Neuronal stem cell (in vitro differentiated cells): ENCODE measurements at places on chromosomes 6 and 20.

GRCh38 chr6:83432636-83433035 is 1.8 kb upstream of the ME1 start:
- no peaks in the 10 kb centered on the region for H3K27me3 ChIP-seq
- no peaks in the 10 kb centered on the region for H3K36me3 ChIP-seq
- no peak overlapping the region for H3K27ac ChIP-seq
- no peak overlapping the region for H3K4me3 ChIP-seq
- peaks cover 8% of the 10 kb centered on the region for H3K4me1 ChIP-seq
- DNase-seq = no peak

- H3K27me3 ChIP-seq = no peaks in the 10 kb centered on the region
- DNase-seq = no peak
- no peak overlapping the region for H3K27ac ChIP-seq
- no peak overlapping the region for H3K4me3 ChIP-seq
- no peaks in the 10 kb centered on the region for H3K36me3 ChIP-seq
Observed at GRCh38 chr20:29443819-29444218, 1813.6 kb upstream of the DEFB115 start.

- no peak overlapping the region for H3K27ac ChIP-seq
- no peak overlapping the region for H3K4me3 ChIP-seq
- H3K27me3 ChIP-seq = no peaks in the 10 kb centered on the region
- no peaks in the 10 kb centered on the region for H3K36me3 ChIP-seq
- no peak for DNase-seq
Observed at GRCh38 chr6:169869301-169869700, 117.9 kb downstream of the ERMARD start.

DNA sequence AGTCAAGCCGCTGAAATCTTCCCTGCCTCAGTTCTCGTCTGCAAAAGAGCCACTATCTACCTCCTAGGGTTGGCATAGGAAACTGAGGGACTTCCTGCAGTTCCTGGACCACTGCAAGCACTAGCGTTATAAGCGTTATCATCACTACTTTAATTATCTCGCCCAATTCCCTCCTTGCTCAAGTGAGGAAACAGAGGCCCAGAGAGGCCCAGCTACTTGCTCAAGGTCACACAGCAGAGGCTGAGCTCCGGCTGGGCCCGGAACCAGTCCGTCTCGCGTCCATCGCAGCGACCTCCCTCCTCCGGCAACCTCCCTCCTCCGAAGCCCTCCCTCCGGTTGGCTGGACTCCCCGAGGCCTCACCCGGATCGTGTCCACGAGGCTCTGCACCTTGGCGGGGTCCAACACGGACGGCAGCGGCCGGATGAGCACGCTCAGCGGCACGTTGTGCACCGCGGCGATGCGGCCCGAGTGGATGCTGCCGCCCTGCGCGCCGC is 338 bp downstream of the SRXN1 start:
- H3K36me3 ChIP-seq = peaks cover 5% of the 10 kb centered on the region
- H3K27me3 ChIP-seq = peaks cover 7% of the 10 kb centered on the region
- no peak for DNase-seq
- peak overlapping the region; percentile 97 for H3K4me3 ChIP-seq
- no peak overlapping the region for H3K27ac ChIP-seq

DNA sequence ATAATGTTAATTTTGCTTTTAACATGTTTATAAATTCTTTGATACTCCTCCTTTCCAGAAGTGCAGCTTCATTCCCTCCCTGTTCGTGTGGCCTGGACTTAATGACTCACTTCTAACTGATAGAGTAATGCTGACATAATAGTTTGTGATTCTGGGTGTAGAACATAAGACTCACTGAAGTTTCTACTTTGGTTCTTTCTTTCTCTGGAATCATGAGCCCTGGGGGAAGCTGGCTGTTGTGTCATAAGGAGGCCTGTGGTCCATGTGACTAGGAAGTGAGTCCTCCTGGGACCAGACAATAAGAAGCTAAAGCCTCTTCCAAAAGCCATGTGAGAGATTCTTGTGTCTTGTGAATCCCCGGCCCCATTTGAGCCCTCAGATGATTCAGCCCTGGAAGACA is 30.5 kb upstream of the HLA-G start:
- no peak for DNase-seq
- no peaks in the 10 kb centered on the region for H3K36me3 ChIP-seq
- H3K4me3 ChIP-seq = no peak overlapping the region
- H3K27ac ChIP-seq = no peak overlapping the region
- no peaks in the 10 kb centered on the region for H3K4me1 ChIP-seq
- peaks cover 41% of the 10 kb centered on the region for H3K27me3 ChIP-seq

DNA sequence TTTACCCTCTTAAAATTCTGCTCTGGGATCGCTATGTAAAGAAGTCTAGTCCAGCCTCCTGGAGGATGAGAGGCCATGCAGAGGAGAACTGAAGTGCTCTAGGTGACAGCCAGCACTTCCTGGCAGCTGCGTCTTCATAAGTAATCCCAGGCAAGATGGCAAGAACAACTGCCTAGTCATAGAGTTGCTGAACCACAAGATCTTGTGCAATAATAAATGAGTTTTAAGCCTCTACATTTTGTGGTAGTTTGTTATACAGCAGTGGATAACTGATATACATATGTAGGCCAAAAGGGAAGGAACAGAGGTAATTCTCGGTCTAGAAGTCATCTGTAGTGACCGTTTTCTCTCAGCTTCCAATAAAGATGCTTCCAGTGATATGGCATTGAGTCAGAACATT is 103.8 kb upstream of the FLRT3 start:
- H3K27me3 ChIP-seq = no peaks in the 10 kb centered on the region
- no peak overlapping the region for H3K27ac ChIP-seq
- no peak overlapping the region for H3K4me3 ChIP-seq
- no peaks in the 10 kb centered on the region for H3K4me1 ChIP-seq
- no peaks in the 10 kb centered on the region for H3K36me3 ChIP-seq
- no peak for DNase-seq

DNA sequence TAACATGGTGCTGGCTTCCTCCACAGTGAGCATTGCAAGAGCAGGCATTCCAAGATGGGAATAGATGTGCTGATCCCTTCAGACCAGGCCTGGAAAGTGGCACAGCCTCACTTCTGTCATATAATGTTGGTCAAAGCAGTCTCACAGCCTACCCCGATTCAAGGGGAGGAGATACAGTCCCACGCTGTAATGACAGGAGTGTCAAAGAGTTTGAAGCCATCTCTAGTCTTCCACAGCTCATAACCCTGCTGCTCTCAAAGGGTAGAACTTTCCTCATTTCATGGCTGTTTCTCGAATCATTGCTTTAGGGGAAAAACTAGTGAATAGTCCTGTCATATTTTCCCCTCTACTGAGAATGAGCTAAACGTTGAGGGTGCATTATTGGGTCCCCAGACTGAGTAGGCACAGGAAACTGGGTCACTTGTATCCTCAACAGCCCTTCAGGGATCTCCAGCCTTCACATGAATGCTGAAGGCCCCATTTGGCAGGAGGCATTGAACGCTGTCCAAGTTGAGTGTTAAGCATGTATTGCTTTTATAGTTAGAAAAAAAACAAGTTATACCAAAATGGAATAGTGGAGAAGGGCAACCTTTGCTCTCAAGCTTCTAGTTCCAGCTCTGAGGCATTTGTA is 27.3 kb downstream of the DTD1 start:
- H3K4me1 ChIP-seq = no peaks in the 10 kb centered on the region
- no peak overlapping the region for H3K27ac ChIP-seq
- DNase-seq = no peak
- H3K27me3 ChIP-seq = no peaks in the 10 kb centered on the region

GRCh38 chr6:108616544-108616943 is 55.8 kb downstream of the FOXO3 start:
- no peak overlapping the region for H3K27ac ChIP-seq
- H3K4me3 ChIP-seq = no peak overlapping the region
- peaks cover 2% of the 10 kb centered on the region for H3K4me1 ChIP-seq
- DNase-seq = no peak
- H3K36me3 ChIP-seq = peaks cover 2% of the 10 kb centered on the region

- peaks cover 33% of the 10 kb centered on the region for H3K27me3 ChIP-seq
- peaks cover 3% of the 10 kb centered on the region for H3K4me1 ChIP-seq
- DNase-seq = peak; percentile 58
- no peak within 1 kb of the TSS for H3K27ac ChIP-seq
- H3K36me3 ChIP-seq = no peaks in the 10 kb centered on the region
- H3K4me3 ChIP-seq = peak within 1 kb of the TSS; percentile 84
Observed at GRCh38 chr6:150142670-150143515, at the start of gene PPP1R14C. PPP1R14C (plus strand) TSS chr6:150143044; CDS start chr6:150143193, 149 bp downstream.

GRCh38 chr20:56211051-56211450 is 37.5 kb upstream of the MC3R start:
- H3K36me3 ChIP-seq = no peaks in the 10 kb centered on the region
- H3K27me3 ChIP-seq = no peaks in the 10 kb centered on the region
- no peak for DNase-seq
- no peak overlapping the region for H3K27ac ChIP-seq

DNA sequence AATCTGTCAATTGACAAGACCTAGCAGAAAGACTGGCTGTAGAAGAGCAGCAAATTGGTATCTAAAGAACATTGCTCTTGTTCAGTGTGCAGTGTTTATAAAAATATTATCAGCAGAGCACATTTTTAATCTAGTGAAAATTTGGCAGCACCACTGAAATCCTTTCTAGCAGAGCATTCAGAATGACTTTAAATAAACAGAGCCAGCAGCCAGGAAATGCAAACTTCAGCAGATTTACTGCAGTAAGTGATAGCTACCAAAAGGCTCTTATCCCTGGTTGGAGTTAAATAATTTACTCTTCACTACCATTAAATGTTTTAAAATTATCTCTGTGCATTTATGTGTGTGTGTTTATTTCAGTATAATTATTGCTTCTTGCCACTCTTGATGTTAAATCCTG is 590.9 kb upstream of the CITED2 start:
- no peaks in the 10 kb centered on the region for H3K36me3 ChIP-seq
- peaks cover 9% of the 10 kb centered on the region for H3K4me1 ChIP-seq
- H3K27ac ChIP-seq = no peak overlapping the region
- no peak for DNase-seq
- no peak overlapping the region for H3K4me3 ChIP-seq

- no peak overlapping the region for H3K4me3 ChIP-seq
- H3K27ac ChIP-seq = no peak overlapping the region
- DNase-seq = no peak
Observed at GRCh38 chr6:70277470-70277869, 25.4 kb downstream of the COL9A1 start.

DNA sequence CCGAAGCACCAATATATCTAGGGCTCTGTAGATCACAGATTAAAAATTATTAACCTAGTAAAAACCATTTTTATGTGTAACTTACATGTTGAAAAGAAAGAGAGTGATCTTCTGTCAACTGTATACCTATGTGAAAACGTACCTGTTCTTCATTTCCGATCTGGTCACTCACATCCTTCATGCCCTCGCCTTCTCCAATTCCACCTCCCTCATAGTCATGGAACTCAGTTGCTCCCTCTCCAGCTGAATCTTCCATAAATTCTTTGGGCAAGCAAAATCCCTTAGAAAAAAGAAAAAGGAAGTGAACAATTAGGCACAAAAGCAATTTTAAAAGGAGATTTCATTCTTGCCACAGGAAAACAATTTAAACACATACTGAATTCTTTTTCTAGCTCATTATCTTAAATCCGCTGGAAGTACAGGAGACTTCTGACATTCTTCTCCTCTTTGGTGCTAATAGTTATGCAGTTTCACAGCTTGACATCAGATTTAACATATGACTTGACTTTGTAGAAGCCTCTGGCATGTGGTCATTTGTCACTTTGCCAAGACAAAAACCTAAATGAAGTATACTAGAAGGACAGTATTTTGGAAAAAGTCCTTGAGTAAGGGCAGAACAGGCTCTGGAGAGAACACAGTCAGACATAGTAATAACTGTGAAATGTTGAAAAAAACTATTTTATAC is 29.5 kb upstream of the LYRM2 start:
- H3K4me3 ChIP-seq = no peak overlapping the region
- peaks cover 20% of the 10 kb centered on the region for H3K36me3 ChIP-seq
- DNase-seq = no peak
- H3K4me1 ChIP-seq = no peaks in the 10 kb centered on the region
- H3K27ac ChIP-seq = no peak overlapping the region
